Activated naive CD4-positive, alpha-beta T cell (primary cell): ENCODE measurements at places on chromosomes 1 and 21.

- DNase-seq, result no peak
Measured at GRCh38 chr1:54499360-54500106, 48.5 kb upstream of the ACOT11 start.

DNA sequence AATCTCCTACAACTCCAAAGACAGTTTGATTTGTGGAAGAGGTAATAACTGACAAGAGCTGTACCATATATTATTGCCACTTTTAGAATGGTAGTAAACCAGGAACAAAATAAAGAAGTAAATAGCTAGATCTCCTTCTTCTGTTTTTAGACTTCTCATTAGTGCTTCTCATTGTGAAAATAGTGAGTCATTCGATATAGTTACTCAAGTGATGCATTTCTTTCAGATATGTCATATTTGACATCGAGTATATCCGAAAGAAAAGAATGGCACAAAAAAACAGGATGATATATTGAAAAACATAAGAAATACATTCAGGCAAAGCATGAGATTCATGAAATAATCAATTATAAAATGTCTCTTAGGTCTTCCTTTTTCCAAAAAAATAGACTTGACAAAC is 1346.1 kb downstream of the BRINP3 start:
- DNase-seq, result no peak

GRCh38 chr1:65975708-65976107 is 183.0 kb downstream of the PDE4B start:
- DNase-seq, result no peak

- DNase-seq, result no peak
Measured at GRCh38 chr1:180229483-180230415, at the start of gene LHX4. Gene LHX4, plus strand, starts transcription at chr1:180230264. Its CDS starts 266 bp downstream, at chr1:180230530.

DNA sequence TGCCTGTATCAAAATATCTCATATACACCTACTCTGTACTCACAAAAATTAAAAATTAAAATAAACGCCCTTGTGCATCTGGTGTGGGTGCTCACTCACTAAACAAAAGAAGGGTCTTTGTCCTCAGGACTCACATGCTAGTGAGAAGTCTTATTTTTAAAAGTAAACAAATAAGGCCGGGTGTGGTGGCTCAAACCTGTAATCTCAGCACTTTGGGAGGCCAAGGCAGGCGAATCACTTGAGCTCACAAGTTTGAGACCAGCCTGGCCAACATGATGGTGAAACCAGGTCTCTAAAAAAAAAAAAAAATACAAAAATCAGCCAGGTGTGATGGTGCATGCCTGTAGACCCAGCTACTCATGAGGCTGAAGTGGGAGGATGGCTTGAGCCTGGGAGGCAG is 51.5 kb downstream of the BCAR3 start:
- DNase-seq, result no peak

DNA sequence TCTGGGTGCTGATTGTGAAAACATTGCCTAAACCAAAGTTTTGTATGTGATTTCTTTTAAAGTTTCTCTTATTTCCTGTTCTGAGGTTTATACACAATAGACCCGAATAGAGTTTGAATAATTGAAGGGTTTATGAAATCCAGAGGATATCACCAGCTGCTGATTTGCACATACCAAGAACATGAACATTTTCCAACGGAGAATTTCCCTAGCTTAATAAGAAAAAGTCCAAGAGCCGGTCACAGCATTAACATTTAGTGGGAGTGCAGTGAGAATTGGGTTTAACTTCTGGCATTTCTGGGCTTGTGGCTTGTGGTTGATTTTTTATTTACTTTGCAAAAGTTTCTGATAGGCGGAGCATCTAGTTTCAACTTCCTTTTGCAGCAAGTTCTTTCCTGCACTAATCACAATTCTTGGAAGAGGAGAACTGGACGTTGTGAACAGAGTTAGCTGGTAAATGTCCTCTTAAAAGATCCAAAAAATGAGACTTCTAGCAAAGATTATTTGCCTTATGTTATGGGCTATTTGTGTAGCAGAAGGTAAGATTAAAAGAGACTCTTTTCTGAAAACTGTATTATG is at the start of gene CFH:
Gene CFH (plus strand): TSS at position 407 of the 579 bp plus-strand sequence. CDS start 75 bp downstream, at position 482.
- no peak for DNase-seq

GRCh38 chr1:6959491-6959890 is 174.2 kb downstream of the CAMTA1 start:
- no peak for DNase-seq

- no peak for DNase-seq
Measured at GRCh38 chr1:158246650-158247049, 7.6 kb upstream of the CD1A start.

DNA sequence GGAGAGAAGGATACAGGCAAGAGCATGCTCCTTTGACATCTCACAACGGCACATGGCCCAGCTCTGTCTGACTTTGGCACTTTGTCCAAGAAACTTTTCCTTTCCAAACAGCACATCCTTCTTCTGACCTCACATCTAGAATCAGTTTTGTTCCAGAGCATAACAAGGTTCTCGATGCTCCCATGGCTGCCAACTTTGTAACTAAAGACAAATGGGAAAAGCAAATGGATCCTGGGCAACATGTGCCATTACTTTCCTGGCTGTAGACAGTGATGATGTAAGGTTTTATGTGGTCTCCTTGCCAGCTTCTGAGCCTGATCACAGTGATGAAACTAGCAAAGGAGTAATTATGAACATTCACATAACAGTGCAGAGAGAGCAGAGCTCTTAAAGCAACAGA is 171.8 kb upstream of the C1orf87 start:
- no peak for DNase-seq

DNA sequence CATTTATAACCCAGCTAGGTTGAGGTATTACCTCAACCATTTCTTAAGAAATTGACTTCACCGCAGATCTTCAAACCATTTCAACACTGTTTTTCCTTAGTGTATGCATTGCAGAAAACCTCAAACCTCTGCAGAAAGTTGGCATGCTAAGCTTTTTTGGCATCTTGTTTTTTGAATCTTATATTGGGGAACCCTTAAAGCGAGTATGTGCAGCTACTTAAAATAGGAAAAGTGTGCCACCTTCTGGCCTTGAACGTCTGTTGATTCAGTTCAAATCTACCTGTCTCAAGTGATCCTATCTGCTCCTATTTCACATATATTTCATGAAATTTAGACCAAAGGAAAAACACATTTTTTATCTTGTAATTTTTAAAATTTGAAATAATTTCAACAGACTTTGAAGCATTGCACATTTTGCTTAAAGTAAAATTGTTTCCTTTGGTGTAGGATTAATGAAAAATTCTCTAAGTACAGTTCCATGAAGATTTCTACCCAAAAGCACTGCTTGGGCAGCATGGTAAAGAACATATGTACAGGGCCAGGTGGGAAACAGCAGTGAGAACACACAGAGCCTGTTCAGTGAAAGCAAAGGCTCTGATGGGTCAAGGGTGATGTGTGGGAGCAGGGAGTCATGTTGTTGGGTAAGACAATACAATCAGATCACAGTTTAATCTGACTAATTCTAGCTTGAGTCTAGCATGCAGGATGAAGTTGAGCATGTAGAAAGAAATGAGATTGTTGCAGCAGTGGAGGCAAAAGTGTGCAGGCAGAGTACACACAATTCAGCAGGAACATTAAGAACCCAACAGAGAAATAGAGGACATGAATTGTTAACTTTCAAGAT is 17.2 kb downstream of the HENMT1 start:
- peak; percentile 11 for DNase-seq

DNA sequence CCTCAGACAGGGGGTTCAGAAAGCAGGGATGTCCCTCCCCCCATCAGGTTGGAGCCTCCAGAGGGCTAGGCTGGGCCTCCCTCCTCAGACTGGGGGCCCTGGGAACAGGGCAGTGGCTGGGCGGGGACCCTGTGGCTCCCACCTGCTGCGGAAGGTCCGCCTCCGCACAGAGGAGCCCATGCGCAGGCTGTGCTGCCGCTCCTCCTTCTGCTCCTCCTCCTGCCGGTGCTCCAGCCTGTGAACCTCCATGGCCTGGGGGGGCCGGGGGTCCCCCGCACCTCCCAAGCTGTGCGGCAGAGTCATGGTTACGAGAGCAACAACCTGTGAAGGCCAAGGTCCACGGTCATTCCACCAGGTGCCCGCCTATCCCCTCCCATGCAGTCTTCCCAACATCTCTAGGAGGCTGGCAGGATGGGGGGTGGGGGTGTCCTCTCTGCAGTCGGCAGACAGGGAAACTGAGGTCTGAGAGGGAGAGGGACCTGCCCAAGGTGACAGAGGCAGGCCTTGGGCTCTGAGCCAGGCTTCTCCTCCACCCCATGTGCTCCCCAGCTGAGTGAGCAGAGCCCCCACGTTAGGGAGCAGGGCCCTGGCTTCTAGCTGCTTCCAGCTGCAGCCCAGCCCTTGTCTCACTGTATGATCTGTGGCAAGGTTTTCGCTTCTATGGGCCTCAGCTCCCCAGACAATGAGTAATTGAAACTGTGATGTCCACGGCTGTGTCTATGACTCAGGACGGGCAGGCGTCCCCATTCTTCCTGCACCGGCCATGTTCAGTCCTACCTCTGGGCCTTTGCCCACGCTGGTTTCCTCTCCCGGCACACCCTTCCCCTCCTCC is 3.4 kb downstream of the MYOM3 start:
- DNase-seq, result no peak

- DNase-seq, result no peak
Measured at GRCh38 chr1:225980005-225980836, 18.9 kb downstream of the SDE2 start.

DNA sequence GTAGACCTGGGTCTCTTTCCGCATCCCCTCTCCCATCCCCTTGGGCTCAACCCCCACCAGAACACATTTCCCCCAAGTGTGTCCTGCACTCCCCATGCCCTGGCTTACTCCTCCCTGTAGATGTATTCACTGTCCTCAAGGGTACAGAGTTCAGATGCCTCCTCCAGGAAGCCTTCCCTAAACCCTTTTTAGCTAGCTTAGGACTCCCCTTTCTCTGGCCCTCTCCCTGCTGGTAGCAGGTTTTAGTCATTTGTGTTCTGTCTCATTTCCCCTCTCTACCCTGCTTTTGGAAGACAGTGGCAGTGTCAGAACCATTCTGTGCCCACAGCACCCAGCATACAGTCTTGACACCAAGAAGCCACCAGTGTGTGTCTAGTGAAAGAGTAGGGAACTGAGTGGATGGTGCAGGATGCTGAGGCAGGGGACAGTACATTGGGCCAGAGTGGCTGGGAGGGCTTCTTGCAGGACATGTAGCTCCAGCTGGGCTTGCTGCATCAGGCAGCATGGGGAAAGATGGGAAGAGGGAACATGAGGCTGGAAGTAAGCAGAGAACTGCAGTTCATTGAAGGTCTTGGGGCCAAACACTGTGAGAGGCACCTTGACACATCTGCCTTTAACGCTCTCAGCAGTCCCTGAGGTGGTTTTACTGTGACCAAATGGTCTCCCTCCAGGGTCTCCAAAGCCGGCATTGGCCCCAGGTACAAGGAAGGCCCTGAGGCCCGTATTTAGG is 2.5 kb downstream of the FOXO6 start:
- no peak for DNase-seq

DNA sequence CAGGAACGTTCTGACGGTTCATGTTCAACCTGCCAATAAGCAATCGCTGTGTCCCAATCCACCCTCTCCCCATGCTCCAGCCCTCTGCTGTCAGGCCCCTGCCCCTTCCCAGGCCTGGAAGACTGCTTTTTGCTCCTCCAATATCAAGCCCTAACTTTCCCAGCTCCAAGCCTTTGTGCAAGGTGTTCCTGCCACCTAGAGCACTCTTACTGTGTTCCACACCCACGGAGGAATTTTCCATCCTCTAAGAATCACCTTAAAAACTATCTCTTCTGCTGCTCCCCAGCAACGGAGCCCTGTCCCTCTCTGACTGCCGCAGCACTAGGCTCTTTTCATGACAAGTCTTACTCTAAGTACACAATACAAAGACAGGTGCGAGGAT is 657.9 kb downstream of the AJAP1 start:
- DNase-seq, result no peak

DNA sequence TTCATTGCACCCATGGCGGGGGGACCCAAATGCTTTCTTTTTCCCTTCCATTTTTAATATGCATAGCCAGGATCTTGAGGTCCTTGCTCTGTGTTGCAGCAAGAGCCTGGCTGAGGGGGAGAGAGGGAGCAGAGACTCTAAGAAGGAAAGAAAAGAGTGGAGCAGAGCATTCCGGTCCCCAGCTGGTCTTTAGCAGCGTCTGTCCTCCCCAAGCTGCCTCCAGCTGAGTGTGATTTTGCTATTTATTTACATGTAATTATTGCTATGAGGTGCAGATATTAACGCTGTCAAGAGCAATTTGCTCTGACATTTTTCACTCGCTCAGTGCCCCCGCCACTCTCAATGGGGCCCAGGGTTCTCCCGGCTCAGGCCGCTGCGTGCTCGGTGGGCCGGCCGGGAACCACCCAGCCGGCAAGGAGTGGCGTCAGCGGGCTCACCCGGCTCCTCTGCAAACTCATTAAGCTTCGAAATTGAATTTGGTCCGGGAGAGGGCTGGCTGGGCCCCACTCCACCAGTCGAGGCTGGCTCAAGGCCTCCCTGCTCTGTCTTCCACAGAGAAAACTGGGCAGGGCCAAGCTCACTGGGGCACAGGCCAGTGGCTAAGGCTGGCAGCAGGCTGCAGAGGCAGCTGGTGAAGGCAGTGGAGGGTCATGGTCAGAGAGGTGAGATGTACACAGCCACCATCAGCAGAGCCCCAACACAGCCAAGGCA is 93.2 kb downstream of the PAX7 start:
- DNase-seq, result no peak

GRCh38 chr1:4787551-4787950 is 133.1 kb downstream of the AJAP1 start:
- DNase-seq, result no peak
